ENCODE measurements at places on chromosomes 11 and 22.

DNA sequence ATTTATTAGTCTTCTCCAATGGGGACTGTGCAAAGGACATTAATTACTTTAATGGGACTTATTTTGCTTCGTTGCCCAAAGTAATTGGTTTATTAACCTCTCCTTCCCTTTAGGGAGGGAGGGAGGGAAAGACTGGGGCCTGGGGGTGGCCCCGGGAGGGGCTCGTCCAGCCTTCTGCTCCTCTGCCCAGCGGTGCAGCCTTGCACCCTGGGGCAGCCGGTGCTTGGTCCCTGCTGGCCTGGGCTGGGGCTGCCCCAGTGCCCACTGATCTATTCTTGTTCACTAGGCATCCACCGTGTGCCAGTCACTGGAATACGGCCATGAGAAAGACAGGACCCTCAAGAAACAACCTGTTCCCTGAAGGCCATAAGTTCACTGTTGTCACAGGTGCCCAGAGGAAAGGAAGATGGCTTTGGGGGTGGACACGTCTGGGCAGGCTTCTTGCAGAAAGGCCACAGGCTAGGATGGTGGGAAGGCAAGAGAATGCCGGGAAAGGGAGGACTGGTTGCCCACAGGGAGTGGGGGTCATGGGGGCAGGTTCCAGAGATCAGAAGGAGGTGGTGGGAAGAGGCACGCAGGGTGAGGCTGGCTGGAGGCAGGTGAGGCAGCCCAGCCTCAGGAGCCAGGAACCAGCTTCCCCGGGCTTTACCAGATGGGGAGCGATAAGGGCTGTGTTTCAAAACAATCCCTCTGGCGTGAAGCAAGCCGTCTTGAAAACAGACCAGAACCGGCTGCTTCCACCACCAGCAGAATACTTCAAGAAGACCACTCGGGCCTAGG, 47.6 kb upstream of the KCNQ1OT1 start:
- DNase-seq, result no peak

DNA sequence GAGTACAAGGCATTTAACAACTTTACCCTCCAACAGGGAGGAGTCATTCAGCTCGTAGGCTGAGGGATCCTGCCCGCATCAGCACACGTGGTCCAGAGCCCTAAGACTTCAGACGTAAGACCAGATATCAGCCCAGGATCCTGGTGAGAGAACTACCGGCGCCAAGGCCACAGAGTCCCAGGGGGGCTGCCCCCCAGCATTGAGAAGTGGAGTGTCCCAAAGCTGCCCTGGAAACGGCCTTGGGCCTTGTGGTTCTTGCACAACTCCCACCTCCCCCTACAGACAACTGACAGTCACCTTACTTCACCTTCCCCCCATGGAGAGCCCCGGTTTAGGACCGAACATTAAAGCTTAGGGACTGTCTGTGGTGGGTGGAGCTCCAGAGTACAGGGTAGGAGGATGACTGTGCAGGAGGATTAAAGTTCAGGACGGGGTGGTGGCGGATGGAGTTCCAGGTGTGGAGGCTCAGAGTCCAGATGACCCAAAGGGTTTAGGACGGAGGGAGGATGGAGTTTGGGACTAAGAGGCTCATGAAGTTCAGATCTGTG, 1.0 kb downstream of the C11orf91 start:
- no peak for DNase-seq

GRCh38 chr11:28738549-28738948, 630.4 kb downstream of the METTL15 start:
- DNase-seq, result no peak

GRCh38 chr11:36306888-36307287, 10.8 kb downstream of the PRR5L start:
- no peak for DNase-seq

DNA sequence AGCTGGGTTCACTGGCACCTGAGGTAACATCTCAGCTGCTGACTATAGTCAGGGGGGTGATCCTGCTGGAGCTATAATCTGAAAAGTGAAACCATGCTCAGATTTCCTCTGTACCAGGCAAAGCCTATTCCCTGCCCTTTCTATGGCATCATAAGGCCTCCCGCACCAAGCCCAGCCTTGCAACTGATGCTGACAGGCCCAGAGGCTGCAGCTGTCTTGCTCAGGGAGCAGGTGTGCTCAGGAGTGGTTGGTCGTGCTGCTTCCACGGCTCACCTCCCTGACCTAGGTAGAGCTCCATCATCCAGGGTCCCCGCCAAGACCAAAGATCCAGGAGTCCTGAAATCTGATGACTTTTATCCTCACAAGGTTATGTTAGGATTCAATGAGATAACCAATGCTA, 121.7 kb downstream of the FEZ1 start:
- no peak for DNase-seq

- no peak for DNase-seq
These were observed 10.7 kb upstream of the LIPT2 start for GRCh38 chr11:74504100-74504691.

- peak; percentile 50 for DNase-seq
These were observed 10.7 kb upstream of the RPS3 start for GRCh38 chr11:75388386-75389275.

GRCh38 chr22:37762389-37762836, 45.3 kb upstream of the GCAT start:
- DNase-seq, result no peak

Data from stimulated activated CD4-positive, alpha-beta T cell treated with anti-CD3 and anti-CD28 coated beads, Interleukin-12 subunit alpha, Interleukin-12 subunit beta, amount 100 ng/mL, for 24 hours (primary cell).